ENCODE measurements at places on chromosomes 11 and 22.

DNA sequence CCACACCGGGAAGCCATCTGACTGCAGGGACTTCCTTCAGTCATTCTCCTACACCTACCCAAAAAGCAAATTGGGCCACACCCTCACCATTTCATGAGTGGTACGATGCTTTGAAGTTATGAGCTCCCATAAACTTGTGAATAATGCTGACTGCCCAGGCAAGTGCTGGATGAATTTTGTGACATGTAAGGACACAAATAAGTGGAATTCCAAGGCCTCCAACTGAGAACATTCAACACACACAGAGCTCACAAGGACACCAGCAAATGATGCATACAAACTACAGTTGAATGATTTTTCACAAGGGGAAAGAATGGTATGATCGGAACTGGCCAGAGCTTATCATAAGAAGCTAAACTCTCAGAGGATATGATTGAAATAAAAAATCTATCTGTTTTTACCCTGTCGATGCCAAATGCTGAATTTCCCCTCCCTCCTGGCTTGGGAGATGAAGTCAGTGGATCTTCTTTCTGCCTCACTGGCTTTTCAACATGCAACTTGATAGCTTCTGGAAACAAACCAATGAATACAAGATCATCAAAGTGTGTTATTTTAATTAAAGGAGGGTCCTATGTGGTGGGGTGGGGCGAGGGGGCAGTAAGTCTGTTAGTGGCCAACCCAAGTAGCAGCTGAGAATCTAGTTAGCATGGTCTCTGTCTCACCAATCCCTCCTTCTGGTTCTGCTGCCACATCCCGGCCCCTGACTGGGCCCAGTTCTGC, 123.8 kb downstream of the WT1 start:
- DNase-seq, result no peak

DNA sequence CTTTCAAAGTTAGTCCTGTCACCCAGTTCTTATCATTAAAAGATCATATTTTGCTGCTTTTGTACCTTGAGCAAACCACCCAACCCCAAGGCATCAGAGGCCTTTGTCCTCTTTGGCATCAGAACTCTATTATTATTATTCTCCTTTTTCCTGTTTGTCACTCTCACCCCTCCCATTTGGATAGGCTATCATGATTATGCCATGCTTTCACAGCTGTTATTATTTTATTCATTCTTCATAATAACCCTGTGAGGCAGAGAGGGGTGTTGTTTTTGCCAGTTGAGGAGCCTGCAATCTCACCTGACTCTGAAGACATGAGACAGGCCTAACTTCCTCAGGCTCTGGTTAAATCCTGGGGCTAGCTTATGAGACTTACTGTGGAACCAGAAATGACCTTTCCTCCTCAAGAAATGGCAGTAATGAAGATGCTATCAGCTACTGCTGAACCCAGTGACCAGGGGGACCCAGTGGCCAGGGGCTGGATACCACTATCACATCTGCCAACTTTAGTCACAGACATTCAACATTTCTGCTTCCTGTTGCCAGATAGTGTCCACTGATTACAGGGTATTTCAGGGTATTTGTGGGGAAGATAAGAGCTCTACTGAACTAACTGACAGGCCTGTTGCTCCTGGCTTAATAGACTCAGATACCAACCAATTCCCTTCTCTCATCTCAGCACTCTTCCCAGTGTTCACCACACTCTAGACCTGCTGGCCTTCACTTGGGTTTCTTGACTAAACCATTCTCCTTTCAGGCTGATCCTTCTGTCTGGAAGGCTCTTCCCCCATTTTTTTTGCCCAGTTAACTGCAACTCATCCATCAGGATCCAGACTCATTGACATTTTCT, 11.8 kb upstream of the SWAP70 start:
- DNase-seq, result no peak

GRCh38 chr11:104997288-104997687, 25.7 kb downstream of the CASP5 start:
- no peak for DNase-seq

DNA sequence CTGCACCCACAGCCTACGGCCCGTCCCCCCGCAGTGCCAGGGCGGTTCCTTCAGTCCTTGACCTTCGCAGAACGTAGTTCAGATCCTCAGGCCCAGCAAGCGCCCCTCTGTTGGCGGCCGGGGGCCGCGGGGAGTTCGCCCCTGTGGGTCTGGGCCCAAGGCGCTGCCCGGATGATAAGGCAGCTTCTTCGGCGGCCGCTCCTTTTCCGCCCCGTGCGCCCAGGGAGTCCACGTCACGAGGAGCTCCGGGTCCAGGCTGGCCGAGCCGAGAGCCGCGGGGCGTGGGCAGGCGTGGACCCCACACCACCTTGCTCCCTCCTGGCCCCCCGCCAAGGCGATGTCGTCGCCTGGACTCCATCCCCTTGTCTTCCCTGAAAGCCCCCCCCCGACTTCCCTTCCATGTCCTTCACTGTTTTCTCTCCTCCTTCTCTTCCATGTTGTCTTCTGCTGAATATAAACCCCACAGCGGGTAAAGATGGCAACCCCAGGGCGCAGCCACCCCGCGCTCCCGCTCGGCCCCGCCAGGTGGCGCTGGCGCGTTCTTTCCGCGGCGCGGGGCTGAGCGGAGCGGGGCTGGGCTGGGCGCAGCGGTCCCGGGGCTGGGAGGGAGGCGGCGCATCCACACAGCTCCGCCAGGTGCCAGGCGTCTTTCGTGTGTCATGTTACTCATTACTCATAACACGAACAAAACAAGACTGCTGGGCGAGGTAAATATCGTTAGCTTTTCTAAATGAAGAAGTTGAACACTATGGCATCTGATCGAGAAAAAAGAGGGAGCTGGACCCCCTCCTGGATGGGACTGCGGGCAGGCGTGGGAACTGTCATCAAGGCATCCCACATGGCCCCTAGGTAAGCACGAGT, 321.0 kb downstream of the NTM start:
- DNase-seq, result peak; percentile 13

- no peak for DNase-seq
Observed at GRCh38 chr11:101741061-101741460, 157.3 kb upstream of the TRPC6 start.

GRCh38 chr22:26619510-26619909, 1.7 kb upstream of the CRYBB1 start:
- no peak for DNase-seq

GRCh38 chr22:17847360-17848078, 73.2 kb upstream of the BID start:
- no peak for DNase-seq

- DNase-seq, result no peak
Observed at GRCh38 chr11:20221566-20221965, 61.3 kb upstream of the DBX1 start.

DNA sequence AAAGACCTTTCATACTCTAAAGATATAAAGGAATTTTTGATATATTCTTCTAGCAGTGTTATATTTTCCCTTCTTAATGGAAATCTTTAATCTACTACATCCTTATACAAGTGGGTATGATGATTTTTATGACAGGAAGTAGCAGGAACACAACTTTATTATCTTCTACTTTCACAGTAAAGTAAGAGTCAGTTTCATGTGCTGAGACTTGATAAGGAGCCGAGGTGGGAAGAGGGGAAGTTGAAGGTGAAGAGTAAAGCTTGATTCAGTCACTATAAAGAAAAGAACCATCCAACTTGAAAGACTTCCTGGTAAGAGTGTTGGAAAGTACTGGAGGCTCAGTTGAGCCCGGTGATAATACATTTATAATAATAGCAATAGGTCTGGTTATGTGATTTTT, 82.1 kb upstream of the PTH start:
- DNase-seq, result no peak

DNA sequence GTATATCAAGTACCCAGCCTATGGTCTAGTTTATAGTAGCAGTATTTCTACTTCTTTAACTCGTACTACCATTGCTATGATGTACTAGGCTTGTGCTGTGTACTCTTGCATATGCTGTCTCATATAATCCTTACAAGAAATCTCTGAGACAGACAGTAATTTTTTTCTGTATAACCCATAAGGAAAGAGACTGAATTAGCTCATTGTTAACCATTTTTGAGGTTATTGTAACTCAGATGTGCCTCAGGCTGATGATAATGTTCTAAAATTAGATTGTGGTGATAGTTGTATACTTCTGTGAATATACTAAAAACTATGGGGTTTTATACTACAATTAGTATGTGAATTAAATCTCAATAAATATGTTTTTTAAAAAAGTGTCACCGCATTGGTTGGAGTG, 112.2 kb upstream of the RRM1 start:
- DNase-seq, result no peak

- no peak for DNase-seq
Observed at GRCh38 chr22:20816559-20816958, 42.1 kb downstream of the PI4KA start.

Data from CD4-positive, alpha-beta T cell treated with Interleukin-1 beta for 1 hour (primary cell).